ENCODE measurements at places on chromosomes 3 and 15.

GRCh38 chr3:98890965-98891910 is 10.3 kb downstream of the DCBLD2 start:
- no peak for DNase-seq

GRCh38 chr15:91549581-91549980 is 303.9 kb upstream of the SLCO3A1 start:
- DNase-seq: no peak

GRCh38 chr15:88651971-88652370 is 13.2 kb downstream of the ISG20 start:
- DNase-seq: no peak

GRCh38 chr15:72685301-72685924 is 569 bp downstream of the HIGD2B start:
- DNase-seq: no peak

All from T-helper 1 cell (primary cell).